ENCODE measurements at places on chromosomes 7 and 10.

- DNase-seq: no peak
These were observed 146.1 kb upstream of the FAM20C start for GRCh38 chr7:46123-46829.

DNA sequence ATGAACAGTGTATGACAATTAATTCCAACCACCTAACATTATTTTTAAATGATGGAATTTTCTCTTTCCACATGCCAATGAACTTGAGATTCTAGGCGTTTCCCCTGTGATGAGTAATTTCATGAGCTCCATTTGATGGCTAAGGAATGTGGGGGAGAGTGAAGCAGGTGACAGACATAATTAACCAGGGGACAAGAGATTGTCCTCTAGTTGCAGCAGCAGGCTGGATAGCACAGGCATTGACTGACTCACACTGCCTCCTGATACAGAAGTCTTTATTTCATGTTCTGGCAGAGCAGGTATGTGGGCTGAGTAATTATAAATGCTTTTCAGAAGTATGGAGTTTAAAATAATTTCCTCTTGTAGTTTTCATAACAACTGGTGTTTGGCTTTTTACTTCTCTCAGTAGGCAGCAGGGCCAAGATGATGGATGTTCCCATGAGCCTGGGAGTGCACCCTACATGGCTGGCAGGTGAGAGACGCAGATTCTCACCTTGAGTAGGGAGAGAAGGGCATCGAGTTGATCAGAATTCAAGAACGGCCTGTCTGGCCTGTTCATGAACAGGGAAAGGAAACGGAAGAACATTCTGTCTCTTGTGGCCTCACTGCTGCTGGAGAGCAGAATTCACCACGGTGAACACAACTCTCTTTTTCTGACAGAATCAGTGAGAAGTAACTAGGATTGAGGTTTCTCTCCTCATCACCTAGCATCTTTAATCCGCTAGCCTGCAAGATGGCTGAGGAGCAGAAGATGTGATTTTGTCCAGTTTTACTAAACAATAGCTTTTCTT is 118.8 kb downstream of the AOAH start:
- no peak for DNase-seq

- no peak for DNase-seq
These were observed 102.1 kb downstream of the OSBPL3 start for GRCh38 chr7:24877790-24878311.

GRCh38 chr7:154578336-154578735 is 424.6 kb downstream of the PAXIP1 start:
- DNase-seq: no peak

DNA sequence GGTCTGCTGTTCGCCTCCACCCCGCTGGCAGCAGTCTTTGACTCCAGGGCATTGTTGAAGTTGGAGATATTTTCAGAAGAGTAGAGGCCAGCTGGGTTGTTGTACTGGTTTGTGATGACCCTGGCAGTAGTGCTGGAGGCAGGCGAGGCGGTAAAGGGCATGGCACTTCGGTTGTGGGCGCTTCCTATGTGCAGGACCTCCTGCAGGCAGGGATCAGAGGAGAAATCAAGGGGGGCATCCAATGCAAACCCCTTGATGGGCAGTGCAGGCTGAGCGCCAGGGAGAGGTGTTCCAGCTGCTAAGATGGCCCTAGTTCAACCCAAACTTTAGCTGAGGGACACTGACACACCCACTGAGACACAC is 27.0 kb downstream of the PDLIM1 start:
- DNase-seq: no peak

DNA sequence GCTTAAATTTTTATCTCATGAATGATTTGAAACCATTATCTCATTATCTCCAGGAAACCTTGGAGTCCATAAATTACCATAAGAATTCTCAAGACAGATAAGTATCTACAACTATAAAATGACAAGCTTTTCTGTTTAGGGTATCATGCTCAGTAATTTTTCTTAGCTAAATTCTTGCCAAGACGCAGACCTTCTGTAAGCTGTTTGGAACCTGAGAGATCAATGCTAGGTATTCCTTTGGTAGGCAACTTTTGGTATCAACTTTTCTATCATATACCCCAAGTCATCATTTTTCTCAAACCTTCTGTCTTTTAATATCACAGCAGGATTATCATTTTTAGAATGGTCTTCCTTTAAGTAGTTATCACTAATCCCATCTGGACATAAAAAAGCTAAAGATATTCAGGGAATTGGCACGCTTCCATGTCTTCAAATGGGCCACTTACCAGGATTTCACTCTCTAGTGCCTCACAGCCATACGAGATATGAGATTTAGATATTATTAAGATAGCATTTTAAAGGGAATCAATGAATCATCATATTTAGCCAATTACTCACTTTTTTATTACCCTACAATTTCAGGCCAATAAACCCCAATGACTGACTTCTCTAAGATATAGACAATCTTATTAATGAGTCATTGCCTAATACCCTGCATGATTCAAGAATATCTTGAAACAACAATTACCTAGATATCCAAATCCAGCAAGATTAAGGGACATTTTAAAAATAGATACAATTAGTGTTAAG is 544.1 kb downstream of the HTR7 start:
- DNase-seq: no peak

- DNase-seq: no peak
These were observed 151.0 kb upstream of the FRMD4A start for GRCh38 chr10:14481752-14482151.

- no peak for DNase-seq
These were observed 63.1 kb downstream of the VWA2 start for GRCh38 chr10:114301951-114302710.

GRCh38 chr10:37762287-37762686 is 95.1 kb downstream of the ZNF248 start:
- no peak for DNase-seq

DNA sequence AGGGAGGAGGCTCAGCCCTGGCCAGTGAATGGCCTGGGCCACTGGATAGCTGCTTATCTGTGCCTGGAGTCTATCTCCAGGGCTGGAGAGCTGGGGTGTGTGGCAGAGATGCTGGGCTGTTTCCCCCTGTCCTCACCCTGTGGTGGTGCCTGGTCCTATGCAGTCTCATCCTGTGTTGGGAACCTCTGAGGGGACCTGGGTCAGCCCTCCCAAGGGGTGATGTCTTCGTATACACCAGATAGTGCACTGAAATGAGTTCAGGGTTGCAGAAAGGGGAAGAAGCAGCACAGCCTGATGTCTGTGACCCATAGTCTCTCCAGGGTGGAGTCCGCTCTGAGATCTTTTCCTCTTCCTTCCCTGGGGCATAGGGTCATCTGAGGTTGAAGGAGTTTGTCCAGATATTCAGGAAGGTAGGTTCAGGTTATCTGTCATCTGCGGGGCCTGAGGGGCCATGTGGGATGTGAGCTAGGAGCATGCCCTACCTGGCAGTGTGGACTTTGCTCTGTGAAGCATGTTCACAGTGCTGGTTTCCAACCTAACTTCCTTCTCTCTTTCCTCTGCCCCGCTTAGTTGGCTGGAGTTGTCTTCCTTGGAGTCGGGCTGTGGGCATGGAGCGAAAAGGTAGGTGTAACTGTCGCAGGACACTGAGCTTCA is 33.4 kb upstream of the SH2D4B start:
- no peak for DNase-seq
